ELR (cell line): ENCODE measurements at places on chromosomes 13 and 19.

- no peak for DNase-seq
These were observed 203.8 kb upstream of the SLITRK6 start for GRCh38 chr13:86003029-86003428.

GRCh38 chr13:59319276-59319675 lies 844.5 kb downstream of the DIAPH3 start:
- no peak for DNase-seq

DNA sequence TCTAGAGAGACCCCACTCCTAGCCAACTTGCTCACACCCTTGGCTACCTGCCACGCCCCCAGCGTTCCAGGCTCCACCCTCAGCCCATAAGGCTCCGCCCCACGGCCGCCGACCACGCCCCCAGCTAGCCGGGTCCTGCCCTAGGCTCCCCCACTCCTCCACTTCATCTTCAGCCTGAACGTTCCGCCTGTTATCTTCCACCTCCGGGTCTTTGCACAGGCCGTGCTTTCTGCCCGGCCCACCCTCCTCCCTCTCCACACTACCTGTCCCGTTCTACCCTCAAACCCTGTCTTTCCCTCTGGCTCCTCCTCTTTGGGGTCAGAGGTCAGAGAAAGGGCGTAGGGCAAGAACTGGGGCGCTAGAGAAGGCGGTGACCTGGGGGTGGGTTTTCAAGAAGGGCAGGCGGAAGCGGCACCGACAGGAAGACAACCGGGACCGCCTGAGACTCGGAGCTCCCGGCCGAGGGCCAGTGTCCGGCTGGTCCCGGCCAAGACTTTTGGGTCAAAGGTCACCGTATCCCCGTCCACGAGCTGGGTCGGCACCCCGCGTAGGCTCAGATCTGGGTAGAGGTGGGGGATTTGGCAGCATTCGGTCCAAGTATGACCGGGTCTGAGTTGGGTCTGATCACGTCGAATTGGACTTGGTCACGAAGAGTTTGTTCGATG lies 2.2 kb downstream of the PDE4C start:
- DNase-seq: no peak

- peak; percentile 59 for DNase-seq
These were observed 1.3 kb downstream of the FARP1 start for GRCh38 chr13:98144027-98144741.

GRCh38 chr19:48818234-48818820 lies 7.5 kb upstream of the BCAT2 start:
- DNase-seq: no peak

DNA sequence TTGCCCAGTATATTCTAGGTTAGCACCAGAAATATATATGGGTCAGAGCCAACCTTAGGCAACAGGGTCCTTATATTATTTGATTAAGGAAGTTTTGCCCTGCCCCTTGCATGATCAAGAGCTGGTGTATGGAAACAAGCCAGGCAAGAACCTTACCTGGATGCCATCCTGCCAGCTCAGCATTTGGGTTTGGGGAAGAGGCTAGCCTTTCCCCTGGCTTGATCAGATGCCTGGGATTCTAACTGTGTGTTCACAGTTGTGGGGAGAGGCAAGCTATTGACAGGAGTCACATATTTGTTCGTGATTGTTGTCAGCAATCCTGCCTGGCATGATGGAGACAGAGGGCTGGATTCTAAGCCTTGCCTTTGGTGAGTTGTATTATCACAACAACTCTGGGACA lies 260.0 kb upstream of the DACH1 start:
- DNase-seq: no peak

DNA sequence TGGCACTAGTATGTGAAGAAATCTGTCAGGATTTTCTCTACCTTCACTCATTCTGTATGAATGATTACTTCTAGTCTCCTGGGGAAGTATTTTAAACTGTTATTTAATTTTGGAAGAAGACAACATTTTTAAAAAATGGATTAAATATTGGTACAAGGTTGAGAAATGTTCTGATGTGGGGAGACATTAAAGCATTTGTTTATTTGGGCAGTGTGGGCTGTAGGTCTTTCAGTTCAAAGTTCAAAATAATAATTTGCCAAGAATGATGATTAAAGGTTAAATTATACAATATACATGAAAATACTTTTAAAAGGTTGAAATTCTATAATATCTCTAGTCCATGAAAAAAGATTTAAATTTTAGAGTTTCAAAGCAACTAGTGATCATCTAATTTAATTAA lies 194.7 kb downstream of the NHLRC3 start:
- no peak for DNase-seq

GRCh38 chr19:11058246-11059030 lies 30.8 kb upstream of the LDLR start:
- DNase-seq: no peak

- peak; percentile 66 for DNase-seq
These were observed 34.4 kb upstream of the OXGR1 start for GRCh38 chr13:97028441-97029299.

GRCh38 chr19:33755099-33756035 lies 41.3 kb upstream of the KCTD15 start:
- no peak for DNase-seq

DNA sequence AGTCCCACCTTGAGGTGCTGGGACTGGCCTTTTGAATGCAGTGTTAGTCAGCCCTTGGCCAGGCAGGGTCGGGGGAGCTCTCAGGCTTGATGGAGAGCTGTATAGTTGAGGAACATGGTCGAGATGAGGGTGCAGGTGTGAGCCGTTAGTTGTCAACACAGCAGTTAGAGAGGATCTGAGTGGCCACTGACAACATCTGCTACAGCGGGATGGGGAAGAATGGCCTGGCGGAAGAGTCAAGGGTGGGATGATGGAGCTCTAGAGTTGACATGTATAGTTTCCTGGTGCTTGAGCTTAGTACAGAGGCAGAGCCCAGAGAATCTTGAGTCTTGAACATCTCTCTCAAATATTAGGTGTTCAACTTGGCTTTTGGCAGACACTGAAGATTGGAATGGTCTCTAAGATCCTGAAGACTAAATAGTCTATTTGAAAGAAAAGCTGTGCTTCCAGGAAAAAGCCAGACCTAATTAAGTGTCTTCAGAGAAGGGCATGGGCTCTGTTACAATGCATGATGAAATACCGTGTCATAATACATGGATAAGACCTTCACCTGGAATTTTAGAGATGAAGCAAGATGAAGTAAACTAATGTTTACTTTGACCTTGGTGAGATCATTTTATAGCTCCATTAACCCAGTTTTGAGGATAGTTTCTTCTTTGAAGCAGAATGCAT lies 9.7 kb downstream of the PCCA start:
- no peak for DNase-seq

- DNase-seq: no peak
These were observed 9.2 kb upstream of the CNOT3 start for GRCh38 chr19:54128441-54128725.

GRCh38 chr13:109123971-109124370 lies 494.6 kb downstream of the MYO16 start:
- no peak for DNase-seq

GRCh38 chr13:46636451-46636850 lies 83.5 kb downstream of the LRCH1 start:
- no peak for DNase-seq

DNA sequence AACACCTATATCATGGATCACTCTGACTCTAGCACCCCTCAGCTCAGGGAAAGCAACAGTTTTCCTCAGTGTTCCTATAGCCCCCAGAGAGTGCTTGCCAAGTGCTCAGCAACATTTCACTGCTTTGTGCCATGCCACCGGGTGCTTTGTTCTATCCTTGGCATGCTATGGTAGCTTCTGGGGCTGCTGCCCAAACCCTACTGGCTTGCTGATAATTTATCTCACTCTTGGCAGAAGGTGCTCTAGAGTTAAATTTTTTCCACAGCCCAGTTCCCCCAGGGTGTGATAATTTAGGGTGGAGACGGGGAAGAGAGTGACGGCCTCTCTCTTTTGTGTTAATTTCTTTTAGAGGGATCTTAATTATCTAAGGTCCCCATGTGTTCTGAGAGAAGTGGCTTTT lies 12.6 kb upstream of the CSNK1A1L start:
- no peak for DNase-seq

- DNase-seq: no peak
These were observed 10.0 kb downstream of the LHB start for GRCh38 chr19:49006905-49007304.

- DNase-seq: no peak
These were observed 5.5 kb downstream of the AP3D1 start for GRCh38 chr19:2145831-2146241.

DNA sequence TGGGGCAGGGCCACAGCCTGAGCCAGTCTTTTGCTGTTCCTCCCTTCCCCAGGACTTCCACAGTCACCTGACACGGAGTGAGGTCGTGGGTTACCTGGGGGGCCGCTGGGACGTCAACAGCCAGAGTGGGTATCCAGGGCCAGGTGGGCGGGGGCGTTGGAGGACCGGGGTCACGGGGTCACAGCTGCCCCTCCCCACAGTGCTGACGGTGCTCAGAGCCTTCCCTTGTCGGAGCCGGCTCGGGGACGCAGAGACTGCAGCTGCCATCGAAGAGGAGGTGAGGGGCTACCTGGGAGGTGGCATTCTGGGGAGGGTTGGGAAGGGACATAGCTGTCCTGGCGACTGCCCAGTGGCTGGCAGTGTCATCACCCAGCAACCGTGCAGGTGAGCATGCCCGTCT lies 11.5 kb downstream of the MPND start:
- DNase-seq: no peak

DNA sequence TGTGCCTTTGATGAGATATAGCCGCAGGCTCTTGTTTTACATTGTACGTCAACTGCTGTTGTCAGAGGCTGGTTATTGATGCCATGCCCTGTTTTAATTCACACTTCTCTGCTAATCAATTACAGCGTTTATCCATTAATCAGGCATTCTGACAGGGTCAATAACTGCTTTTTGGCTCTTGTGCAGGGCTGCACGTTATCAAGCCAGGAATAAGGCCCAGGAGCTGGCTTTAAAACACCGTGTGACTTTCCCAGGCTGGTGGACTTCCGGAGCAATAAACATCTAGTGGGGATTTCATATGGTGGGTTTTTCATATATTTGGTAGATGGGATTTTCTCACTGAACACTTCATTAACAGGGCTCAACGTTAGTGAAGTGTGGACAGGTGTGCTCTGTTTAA lies 221.7 kb downstream of the TM9SF2 start:
- no peak for DNase-seq
